ENCODE measurements at places on chromosomes 3 and 15.

DNA sequence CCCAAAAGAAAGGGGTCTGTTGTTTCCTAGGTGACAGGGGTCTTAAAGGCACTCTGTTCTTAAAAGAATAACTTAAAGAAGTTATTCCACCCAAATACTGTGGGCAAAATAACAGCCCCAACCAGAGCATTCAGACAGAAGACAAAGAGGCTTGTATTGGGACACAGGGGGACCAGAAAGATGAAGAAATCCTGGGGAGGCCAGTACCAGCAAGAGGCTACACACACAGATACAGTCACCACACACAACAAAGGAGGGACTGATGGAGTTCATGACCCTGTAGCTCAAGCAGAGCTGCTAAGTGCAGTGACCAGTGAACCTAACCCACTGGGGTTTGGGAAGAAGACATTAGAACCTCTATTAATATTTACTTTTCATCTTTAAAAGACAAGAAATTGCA, 59.0 kb downstream of the MTHFS start:
- H3K4me3 ChIP-seq = no peak overlapping the region
- peaks cover 13% of the 10 kb centered on the region for H3K36me3 ChIP-seq
- no peaks in the 10 kb centered on the region for H3K27me3 ChIP-seq
- H3K4me1 ChIP-seq = peaks cover 28% of the 10 kb centered on the region
- no peak overlapping the region for H3K27ac ChIP-seq

- no peak overlapping the region for H3K4me3 ChIP-seq
- no peaks in the 10 kb centered on the region for H3K4me1 ChIP-seq
- H3K36me3 ChIP-seq = no peaks in the 10 kb centered on the region
These were observed 457.5 kb downstream of the NSUN3 start for GRCh38 chr3:94520364-94520763.

GRCh38 chr3:32423534-32423933, 31.9 kb downstream of the CMTM7 start:
- H3K27me3 ChIP-seq = no peaks in the 10 kb centered on the region
- no peak overlapping the region for H3K4me3 ChIP-seq
- H3K4me1 ChIP-seq = peaks cover 7% of the 10 kb centered on the region
- DNase-seq = no peak

DNA sequence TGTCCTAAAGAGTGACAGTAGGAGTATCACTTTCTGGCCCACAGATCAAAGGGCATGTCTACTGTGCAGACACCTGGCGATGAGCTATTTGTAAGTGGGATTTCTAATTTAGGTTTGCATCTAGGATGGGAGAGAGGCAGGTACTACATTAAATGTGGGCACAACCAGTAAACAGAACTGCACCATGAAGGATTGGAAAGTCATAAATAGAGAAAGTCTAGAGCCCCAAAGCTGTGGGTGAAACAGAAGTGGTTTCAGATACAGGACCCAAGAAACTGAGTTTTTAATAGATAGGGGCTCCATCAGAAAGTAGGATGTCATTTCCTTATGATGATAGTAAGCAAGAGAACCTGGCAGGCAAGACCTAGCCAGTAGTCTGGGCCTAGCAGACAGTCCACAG, 35.2 kb upstream of the SPPL2A start:
- no peaks in the 10 kb centered on the region for H3K4me1 ChIP-seq
- H3K36me3 ChIP-seq = no peaks in the 10 kb centered on the region
- DNase-seq = no peak
- no peak overlapping the region for H3K4me3 ChIP-seq
- H3K27ac ChIP-seq = no peak overlapping the region
- no peaks in the 10 kb centered on the region for H3K27me3 ChIP-seq

GRCh38 chr3:65963787-65964677, 74.7 kb downstream of the MAGI1 start:
- H3K36me3 ChIP-seq = no peaks in the 10 kb centered on the region
- H3K27ac ChIP-seq = no peak overlapping the region
- no peaks in the 10 kb centered on the region for H3K27me3 ChIP-seq
- no peak for DNase-seq
- H3K4me3 ChIP-seq = no peak overlapping the region
- H3K4me1 ChIP-seq = no peaks in the 10 kb centered on the region

DNA sequence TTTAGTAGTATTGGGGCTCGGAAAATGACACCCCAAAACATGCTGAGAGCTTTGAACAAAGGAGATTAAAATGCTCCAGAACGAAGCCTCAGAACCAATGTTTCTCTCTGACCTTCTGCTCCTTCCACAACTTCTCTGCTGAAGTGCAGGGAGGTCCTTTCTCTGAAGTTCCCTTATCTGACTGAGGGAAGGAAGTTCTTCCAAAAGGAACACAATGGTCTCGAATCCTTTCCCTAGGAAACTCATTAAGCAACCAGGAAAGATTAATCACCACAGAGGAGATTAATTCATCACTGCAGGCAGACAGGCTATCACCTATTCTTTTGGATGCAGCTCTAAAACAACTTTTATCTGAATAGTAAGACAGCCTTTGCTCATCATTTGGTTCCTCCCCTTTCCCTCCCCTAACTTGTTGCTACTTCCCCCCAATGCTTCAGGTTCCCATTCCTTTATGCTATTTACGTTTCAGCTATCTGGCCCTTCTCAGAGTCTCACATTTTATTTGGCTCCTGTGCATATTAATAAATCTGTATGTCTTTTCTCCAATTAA, 18.2 kb upstream of the WDR49 start:
- H3K27ac ChIP-seq = no peak overlapping the region
- no peak overlapping the region for H3K4me3 ChIP-seq
- no peaks in the 10 kb centered on the region for H3K4me1 ChIP-seq

GRCh38 chr3:118810499-118811035, 224.1 kb downstream of the IGSF11 start:
- H3K27me3 ChIP-seq = no peaks in the 10 kb centered on the region
- peak overlapping the region; percentile 76 for H3K4me3 ChIP-seq
- H3K36me3 ChIP-seq = peaks cover 33% of the 10 kb centered on the region
- H3K4me1 ChIP-seq = peaks cover 81% of the 10 kb centered on the region
- H3K27ac ChIP-seq = peak overlapping the region; percentile 75

Data from Karpas-422 (cell line).